ENCODE measurements at places on chromosomes 2 and 18.
A peak's percentile ranks its signal among the peaks of the same experiment; 100 is the strongest.

DNA sequence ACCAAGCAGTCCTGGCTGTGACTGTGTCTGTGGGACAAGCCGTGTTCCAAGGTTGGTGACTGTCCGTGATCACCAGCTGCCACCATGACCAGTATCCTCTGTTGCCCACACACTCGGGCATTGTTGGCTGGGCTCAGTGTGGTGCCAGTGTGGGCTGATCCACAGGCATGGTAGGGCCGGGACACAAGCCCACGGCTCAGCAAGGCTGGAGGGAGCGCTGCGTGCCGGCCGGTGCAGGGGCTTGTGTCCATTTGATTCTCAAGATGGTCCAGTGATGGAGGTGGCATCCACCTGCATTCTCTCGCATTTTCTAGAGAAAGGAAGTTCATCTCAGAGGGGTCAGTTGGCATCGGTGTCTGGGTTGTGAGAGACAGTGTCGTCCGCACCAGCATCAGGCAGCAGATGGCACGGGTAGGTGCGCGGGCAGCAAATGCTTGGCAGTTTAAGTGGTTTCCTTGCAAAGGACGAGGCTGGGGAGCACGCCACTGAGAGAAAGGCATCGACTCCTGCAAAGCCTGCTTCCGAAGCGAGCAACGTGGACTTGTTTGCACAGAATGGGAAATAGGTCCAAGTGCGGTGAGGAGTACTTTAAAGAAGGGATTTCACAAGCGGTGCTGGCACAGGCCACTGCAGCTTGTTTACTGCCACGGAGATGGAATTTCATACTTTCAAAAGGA, 20.9 kb downstream of the TWIST2 start:
- DNase-seq = no peak

DNA sequence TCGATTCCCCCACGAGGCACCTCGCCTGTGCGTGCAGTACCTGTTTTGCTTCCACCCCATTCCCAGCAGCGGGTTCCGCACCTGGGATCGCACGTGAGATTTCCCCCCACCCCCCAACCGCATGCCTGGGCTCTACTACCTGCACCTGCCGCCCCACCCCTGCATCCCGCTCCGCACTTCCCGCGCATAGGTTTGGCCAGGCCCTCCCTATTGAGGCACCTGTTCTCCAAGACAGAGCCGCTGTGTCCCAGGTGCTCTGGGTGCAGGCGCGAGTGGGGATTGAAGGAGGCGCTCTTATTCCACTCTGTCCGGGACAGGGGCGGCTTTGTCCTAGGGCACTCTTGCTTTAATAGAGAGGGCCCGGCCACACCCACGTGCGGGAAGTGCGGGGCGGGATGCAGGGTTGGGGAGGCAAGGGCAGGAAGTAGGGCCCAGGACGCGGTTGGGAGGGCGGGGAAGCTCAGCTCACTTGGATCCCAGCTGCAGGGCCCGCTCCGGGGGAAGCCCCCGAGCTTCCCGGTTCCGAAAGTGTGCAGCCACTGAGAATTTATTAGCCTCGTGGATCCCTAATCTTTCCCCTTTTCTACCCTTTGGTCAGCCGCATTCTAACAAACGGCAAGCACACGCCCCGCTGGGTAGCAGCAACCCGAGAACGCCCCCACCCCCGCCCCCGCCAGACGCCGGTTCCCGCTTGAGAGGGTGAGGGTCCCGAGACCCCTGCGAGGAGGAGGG, 670 bp upstream of the MOCOS start:
- DNase-seq = peak; percentile 22

GRCh38 chr2:31227711-31228125, 6.2 kb upstream of the EHD3 start:
- DNase-seq = no peak

- DNase-seq = no peak
Observed at GRCh38 chr2:179840840-179841239, 20.6 kb downstream of the ZNF385B start.

GRCh38 chr18:79056827-79057367, 12.3 kb upstream of the ATP9B start:
- no peak for DNase-seq

- no peak for DNase-seq
Observed at GRCh38 chr2:95348609-95349567, 51.7 kb downstream of the KCNIP3 start.

- no peak for DNase-seq
Observed at GRCh38 chr2:98441706-98442450, 2.8 kb upstream of the INPP4A start.

GRCh38 chr2:26462511-26463243, 15.2 kb downstream of the OTOF start:
- peak; percentile 45 for DNase-seq

- DNase-seq = no peak
Observed at GRCh38 chr2:172464400-172465129, 37.2 kb downstream of the ITGA6 start.

DNA sequence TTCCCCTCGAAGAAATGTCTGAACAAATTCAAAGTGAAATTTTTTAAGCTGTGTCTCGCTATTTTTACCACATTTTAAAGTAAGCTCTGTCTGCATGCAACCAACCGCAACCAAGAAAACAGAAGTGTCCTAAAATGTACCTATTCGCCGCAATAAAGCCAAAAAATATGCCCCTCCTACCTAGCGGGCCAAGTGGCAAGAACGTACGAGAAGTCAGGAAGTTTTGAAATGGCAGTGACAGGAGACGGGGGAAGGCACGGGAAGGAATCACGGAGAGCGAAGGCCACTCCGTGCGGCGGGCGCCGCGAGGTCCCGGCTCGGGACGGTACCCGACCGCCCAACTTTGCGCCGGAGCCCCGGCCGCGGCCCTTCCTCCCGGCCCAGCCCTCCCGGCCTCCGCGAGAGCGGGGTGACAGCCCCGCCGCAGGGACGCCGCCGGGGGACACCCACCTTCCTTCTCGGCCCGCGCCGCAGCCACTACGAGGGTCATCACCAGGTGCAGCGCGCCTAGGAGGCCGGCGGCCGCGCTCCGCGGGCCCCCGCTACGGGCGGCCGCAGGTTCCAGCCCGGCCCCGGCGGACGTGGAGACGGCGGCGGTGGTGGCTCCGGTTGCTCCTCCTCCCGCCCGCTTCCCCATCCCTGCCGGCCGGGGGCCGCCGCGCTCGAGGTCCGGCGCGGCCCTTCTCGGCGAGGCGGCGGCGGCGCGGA, 568 bp downstream of the TMEM131 start:
- peak; percentile 74 for DNase-seq

DNA sequence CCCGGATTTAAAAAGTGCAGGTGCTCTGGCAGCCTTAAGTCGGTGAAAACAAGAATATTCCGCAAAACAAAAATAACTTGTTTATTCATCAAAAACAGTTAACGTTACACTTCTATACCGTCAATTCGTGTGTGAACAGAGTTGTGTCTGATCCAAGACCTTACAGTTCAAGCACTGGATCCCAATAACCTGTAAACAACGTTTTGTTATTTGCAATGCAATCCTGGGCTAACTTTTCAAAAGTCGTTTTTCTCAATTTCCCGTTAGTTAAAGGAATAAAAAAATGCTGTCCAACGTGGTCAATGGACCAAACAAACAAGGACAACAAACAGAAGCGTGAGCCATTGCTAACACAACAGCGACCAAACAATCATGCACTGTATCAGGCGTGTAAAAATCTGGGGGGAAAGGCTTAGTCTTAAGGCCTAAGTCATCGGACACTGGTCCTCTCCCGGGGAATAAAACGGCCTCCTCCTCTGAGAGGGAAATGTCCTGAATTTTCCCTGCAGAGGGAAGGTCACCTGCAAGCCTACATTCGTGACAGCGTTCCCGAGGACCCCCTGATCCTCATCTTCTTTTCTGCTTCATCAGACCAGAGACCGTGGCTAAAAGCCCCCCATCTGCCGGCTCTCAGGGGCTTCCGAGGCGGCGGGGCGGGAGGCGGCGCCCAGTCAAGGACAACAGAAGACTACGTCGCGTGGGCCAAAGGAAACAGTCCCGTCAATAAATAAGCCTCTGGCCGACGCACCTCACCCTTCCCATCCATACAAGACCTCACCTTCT, 490 bp downstream of the NDUFS1 start:
- DNase-seq = no peak

GRCh38 chr2:217998926-217999594, 3.7 kb downstream of the TNS1 start:
- no peak for DNase-seq

DNA sequence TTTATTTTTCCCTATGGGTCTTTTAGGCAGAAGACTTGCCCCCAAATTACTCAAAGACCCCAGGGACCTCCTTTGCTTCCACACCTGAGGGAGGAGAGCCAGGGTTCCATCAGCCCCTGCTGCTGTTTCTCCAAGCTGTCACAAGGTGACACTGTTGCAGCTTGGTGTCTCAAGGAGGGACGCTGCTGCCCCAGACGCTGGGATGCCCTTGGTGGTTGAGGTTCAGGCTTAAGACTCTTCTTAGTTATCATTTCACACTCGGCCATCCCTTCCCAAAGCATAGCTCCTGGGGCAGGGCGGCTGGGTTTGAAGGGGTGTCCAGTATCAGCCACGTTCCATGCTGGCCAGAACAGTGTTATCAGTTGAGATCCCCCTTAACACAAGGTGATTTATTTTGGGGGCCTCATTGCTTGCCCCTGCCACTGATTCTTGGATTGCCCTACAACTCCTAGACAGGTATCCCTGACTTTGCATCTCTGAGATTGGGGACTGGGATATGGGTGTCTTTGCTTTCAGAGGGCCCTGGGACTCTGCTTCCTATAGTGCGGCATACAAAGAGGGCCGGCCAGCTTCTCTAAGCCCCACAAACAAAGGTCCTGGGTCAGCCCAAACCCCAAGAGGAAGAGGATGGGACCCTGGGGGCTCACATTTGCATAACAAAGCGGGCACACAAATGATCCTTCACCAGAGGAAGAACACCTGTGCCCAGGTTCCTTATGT, 22.7 kb downstream of the GPR55 start:
- DNase-seq = peak; percentile 54

- no peak for DNase-seq
Observed at GRCh38 chr2:209382775-209383174, 41.1 kb upstream of the MAP2 start.

- no peak for DNase-seq
Observed at GRCh38 chr2:235416858-235417499, 76.9 kb upstream of the AGAP1 start.

GRCh38 chr2:136077107-136077506, 40.8 kb downstream of the CXCR4 start:
- no peak for DNase-seq

GRCh38 chr2:46385786-46386577, 88.8 kb downstream of the EPAS1 start:
- no peak for DNase-seq

DNA sequence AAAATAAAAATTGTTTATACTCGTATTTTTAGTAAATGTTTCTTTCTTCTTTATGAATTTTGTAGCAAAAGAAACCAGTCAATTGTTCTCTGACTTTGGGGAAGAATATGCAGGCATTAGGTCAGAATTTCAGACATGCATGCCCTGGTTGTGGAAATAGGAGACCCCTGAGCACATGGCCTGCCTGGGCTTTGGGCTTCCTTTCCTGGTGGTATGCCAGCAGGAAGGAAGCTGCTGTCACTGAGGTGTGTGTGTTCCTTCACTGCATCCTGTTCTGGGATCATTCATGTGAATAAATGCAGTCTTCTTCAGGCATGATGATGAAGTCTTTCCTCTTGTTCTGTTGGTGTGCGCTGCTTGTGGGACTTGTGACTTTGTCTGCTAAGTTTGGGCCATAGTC, 920.2 kb upstream of the VRK2 start:
- no peak for DNase-seq

DNA sequence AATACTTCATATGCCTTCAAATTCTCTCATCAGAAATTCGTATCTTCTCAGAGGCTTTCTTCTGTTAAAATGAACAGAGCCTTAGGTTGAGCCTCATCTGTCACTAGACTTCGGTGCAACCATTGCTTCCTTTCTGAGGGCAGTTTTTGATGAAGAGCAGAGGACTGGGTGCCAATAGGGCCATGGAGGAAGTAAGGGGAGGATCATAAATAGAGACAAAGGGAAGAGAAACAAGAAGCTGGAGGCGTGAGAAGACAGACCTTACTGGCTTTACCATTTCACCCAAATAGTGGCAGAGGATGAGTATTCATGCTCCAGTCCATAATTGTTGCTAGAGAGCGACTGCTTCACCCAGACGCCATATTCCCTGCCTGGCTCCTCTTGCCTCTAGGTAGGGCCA, 215.6 kb upstream of the PKDCC start:
- DNase-seq = no peak

GRCh38 chr2:31254237-31255203, 20.6 kb downstream of the EHD3 start:
- DNase-seq = no peak

- DNase-seq = no peak
Observed at GRCh38 chr2:24621779-24622538, 130.9 kb downstream of the NCOA1 start.

DNA sequence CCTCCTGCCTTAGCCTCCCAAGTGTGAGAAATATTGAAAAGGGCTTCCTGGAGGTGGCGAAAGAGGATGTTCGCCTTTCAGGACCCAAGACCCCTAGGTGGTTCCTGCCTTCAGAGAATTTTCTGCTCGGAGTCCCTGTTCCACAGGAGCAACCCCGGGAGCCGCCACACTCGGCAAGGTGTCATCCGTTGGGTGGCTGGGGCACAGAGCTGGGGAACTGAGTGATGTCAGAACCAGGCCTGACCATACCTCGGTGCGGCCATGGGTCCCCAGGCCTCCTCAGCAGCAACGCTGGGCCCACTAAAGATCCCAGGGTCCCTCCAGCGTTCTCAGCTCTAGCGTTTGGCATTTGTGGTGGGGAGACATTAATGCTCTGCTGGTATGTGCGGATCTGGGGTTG, 23.7 kb upstream of the TAF1B start:
- DNase-seq = no peak

GRCh38 chr2:64021578-64021977, 2.4 kb upstream of the VPS54 start:
- no peak for DNase-seq

DNA sequence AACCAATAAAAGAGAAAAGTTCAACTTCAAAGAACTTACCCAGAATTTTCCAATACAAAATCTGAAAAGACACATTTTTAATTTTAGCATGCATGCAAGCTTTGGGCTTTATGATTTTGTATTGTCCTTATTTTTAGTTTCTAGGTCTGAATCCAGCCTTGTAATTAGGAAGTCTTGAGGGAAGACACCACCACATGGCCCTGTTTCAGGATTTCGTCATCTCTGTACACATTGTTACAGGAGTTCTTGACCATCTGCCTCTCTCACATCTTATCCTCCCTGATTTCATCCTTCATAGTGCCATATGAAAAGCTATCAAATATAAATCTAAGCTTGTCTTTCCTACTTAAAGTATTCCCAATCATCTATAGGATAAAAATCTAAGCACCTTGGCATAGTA, 176.1 kb downstream of the TXNL1 start:
- DNase-seq = no peak

Data from nephron progenitor cell (in vitro differentiated cells).